Naive B cell (primary cell): ENCODE measurements at places on chromosomes 2 and 18.
A peak's percentile ranks its signal among the peaks of the same experiment; 100 is the strongest.

GRCh38 chr2:121608967-121609366 lies 40.3 kb downstream of the CLASP1 start:
- DNase-seq = no peak

- no peak for DNase-seq
Measured at GRCh38 chr2:17107151-17107550, 411.1 kb downstream of the RAD51AP2 start.

DNA sequence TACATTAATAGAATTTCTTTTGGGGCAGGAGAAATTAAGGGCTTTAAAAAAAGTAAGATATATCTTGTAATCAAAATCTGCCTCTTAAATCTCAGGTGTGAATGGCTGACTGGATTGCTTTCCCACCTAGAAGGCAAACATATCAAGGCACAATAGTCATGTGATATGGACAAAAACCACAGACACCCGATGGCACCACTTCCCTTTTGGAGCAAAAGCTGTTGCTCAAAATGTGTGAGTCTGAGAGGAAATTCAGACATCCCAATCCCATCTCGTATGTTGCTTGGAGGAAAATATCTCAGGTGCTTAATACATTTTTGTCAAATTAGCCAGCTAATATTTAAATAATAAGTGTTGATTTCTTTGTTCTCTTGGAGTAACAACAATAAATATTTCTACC lies 120.7 kb downstream of the KCNF1 start:
- no peak for DNase-seq

GRCh38 chr2:239224955-239225354 lies 175.9 kb downstream of the HDAC4 start:
- no peak for DNase-seq

DNA sequence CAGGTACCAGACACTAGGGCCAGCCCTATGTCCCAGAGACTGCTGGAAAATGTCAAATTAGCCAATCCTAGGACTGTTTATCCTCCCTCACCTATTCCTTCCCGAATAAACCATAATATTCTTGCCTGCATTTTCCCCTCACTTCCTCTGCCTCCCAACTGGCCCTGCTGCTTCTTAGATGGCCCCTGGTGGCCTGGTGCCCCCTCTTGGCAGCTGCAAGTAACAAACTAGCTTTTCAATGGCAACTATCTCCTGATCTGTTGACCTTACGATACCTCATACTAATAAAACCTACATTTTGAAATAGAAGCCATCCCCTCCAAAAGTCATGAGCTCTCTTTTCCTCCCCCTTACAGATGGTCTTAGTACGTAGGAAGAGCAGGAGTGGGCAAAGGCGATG lies 132.0 kb downstream of the ALPK2 start:
- no peak for DNase-seq

DNA sequence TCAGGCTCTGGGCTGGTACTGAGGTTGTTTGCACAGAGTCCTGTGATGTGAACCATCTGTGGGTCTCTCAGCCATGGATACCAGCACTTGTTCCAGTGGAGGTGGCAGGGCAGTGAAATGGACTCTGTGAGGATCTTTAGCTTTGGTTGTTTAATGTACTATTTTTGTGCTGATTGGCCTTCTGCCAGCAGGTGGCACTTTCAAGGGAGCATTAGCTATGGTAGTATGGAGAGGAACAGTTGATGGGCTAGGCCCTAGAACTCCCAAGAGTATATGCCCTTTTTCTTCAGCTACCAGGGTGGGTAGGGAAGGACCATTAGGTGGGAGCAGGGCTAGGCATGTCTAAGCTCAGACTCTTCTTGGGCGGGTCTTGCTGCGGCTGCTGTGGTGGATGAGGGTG lies 257.0 kb upstream of the GYPC start:
- DNase-seq = peak; percentile 0

- DNase-seq = no peak
Measured at GRCh38 chr2:102764083-102764482, 2.3 kb downstream of the TMEM182 start.

GRCh38 chr2:166969486-166969885 lies 81.2 kb downstream of the XIRP2 start:
- no peak for DNase-seq

DNA sequence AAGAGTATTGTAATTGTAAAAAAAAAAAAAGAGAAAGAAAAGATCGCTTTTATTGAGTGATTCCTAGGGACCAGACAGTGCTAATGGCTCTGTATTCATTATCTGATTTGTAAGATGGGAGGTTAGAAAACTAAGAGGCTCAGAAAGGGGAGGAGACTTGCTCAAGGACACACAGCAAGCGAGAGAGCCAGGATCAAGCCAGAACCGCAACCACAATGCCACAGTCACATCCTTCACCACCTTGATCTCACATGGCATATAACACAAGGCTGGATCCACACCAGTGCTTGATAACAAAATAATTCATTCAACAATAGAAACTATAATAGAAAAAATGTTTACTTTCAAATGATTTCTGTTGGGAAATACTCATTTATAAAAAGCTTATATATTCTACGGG lies 37.5 kb downstream of the TFCP2L1 start:
- no peak for DNase-seq

- no peak for DNase-seq
Measured at GRCh38 chr2:152379089-152379488, 44.1 kb downstream of the FMNL2 start.

GRCh38 chr2:197873293-197873701 lies 68.9 kb downstream of the PLCL1 start:
- DNase-seq = no peak

DNA sequence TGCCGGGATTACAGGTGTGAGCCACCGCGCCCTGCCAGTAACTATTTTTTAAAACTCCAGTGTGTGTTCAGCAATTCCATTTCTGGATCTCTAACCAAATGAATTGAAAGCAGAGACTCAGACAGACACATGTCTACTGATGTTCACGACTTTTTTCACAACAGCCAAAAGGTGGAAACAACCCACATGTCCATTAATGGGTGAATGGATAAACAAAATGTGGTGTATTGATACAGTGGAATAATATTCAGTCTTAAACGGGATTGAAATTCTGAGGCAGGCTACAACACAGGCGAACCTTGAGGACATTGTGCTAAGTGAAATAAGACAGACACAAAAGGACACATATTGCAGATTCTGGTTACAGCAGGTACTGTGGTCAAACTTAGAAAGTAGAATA lies 55.0 kb downstream of the DDX1 start:
- DNase-seq = no peak

- peak; percentile 90 for DNase-seq
Measured at GRCh38 chr18:46167971-46168370, 63.8 kb downstream of the HAUS1 start.

DNA sequence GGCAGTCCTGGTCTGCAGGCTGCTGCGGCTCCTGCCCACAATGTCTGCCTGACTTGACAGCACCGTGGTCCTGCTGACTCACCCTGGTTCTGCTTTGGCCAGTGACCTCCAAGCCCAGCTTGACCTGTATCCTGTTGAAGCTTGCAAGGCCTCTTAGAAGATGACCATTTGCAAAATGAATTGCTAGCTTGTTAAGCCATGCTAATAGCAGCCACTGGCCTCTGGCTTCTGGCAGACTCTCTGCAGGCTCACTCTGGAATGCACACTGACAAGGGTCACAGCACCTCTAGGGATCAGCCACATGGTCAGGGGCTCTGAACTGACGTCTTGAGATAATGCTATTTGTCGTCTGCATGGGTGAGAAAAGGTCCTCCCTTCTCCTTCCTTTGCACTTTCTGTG lies 25.9 kb downstream of the CNGA3 start:
- no peak for DNase-seq

DNA sequence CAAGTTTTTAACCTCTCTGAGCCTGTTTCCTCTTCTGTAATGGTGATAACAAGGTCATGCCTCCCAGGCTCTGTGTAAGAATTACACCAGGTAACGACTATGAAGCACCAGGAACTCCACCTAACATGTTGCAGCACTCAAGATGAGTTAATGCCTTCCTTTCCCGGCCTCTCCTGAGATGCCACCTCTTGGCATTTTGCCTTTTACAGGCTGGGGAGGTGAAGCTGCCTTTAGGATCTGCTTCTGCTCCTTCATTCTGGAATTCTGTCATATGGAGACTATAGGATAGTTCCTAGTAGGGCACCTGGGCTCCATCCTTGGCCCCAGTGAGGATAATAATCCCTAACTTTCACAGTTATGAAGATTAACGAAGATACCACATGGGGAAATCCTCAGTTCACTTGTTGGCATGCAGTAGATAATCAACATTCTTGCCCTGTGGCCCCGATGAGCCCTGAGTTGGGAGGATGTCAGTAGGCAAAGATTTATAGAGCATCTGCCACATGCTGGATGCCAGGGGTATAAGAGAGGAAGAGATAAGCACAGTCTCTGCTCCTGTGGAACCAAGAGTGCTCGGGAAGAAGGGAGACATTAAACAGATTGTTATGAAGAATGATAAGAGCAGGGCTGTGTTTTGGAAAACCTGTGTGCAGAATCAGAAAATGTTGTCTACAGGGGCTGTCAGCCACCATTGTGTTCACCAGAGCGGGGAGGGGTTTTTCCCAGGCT lies 43.9 kb upstream of the KCNF1 start:
- DNase-seq = no peak

DNA sequence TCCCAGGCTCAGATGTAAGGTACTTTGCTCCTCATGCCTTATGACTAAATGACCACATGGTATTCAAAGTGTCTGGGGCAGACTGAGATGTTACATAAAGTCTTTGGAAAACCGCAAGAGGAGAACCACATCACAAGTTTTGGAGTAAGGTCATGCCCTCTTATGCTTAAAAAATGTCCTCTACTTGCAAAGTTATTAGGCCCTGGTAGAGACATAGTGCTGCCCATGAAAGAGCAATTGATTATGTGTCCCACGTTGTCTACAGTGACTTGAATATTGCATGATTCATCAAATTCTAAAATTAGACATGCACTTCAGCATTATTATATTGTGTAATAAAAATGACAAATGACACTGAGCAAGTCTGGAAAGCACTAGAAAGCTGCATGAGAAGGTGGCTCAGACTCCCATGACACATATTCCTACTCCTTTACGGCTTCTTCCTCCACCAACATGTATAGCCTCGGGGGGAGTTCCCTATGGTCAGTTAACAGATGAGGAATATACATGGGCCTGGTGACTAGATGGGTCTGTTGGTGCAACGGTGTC lies 602.6 kb upstream of the VRK2 start:
- no peak for DNase-seq

DNA sequence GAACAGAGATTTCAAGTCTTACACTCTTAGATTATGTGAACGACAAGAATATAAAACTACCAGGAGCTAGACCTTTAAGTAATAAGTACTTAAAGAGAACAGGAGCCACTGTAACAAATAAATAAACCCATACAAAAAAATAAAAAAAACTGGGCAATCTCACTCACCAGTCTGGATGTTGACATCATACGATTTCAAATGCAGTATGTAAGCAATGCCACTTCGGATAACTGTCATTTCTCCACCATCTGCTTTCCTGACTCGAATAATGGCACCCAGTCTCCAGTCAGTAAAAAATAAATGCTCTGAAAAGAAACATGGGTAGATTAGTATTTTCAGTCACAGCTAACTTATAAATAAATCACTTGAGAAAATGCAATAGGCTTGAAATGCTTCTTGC lies 115.1 kb downstream of the LRP2 start:
- DNase-seq = no peak

GRCh38 chr2:148013876-148014275 lies 6.7 kb downstream of the ORC4 start:
- no peak for DNase-seq

DNA sequence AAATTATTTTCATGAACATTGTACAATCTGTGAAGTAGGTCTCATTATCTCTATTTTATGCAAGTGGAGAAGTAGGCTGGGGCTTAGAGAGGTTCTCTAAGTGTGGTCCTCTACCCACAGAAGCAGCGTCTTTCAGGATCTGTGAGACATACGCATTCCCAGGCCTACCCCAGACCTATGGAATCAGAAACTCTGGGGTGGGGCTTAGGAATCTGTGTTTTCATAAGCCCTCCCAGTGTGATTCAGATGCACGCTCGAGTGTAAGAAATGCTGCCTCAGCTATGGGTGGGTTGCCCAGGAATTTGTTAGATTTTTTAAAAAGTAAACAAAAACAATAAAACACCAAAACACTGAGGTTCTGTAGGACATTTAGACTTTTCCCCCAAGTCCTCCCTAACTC lies 14.8 kb upstream of the ZAP70 start:
- no peak for DNase-seq

GRCh38 chr2:136718273-136718672 lies 47.1 kb upstream of the THSD7B start:
- DNase-seq = no peak

- no peak for DNase-seq
Measured at GRCh38 chr2:46711156-46711555, 204.4 kb downstream of the MCFD2 start.

DNA sequence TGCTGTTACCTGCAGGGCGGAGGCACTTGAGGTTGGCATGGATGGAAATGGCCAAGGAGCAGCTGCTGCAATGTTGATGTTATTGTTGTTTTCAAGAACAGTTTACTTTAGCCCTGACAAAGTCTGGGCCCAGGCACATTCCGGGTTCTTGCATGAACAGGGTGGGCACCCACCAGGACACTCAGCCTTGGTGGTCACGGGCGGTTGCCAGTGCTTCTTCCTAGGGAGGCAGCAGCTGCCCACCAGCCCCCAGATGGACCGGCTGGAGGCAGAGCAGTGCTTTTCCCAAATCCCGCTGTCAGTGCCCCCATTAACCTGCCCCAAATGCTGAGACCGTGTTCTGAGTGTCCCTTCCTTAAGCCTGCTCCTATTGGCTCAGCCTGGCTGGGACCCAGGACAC lies 38.5 kb upstream of the B3GNT7 start:
- DNase-seq = no peak

DNA sequence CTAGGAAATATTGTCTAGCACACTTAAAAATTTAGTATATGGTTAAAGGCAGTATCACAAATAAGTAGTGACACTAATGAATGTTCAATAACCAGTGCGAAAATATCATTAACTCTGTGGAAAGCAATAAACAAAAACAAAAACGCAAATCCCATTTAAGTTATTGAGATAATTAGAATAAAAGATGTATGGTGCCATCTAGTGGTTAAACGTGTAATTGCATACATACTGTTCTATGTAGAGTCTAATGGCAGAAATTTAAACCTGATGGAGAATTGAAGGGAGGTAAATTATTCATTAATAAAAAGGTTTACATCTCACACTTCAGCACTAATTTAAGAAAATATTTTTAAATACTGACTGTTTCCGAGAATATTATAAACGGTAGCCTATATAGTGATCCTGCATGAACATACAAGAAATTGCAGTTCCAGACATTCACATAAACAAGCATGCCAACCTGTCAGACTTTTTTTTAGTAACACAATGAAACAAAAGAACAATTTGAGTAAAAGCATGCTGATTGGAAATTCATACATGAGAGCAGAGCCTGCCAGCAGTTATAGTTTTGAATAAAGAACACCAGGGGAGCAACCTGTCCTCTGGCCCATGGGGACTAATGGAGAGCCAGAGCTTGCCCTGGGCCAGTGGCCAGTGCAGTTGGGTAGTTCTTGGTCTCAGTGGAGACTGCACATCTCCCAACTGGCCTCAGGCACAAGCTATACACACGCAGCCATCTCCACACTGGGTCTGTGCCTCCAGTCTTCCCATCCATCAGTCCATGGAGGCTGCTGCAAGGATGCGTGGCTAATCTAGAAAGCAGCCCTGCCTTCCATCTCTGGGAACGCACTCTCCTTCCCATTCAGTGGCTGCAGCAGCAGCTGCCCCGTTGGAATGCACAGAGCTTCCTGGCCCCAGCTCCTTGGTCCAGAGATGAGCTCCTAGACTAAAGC lies 28.0 kb downstream of the GCG start:
- DNase-seq = peak; percentile 38
